ENCODE measurements at places on chromosomes 12 and 14.
A peak's percentile ranks its signal among the peaks of the same experiment; 100 is the strongest.

DNA sequence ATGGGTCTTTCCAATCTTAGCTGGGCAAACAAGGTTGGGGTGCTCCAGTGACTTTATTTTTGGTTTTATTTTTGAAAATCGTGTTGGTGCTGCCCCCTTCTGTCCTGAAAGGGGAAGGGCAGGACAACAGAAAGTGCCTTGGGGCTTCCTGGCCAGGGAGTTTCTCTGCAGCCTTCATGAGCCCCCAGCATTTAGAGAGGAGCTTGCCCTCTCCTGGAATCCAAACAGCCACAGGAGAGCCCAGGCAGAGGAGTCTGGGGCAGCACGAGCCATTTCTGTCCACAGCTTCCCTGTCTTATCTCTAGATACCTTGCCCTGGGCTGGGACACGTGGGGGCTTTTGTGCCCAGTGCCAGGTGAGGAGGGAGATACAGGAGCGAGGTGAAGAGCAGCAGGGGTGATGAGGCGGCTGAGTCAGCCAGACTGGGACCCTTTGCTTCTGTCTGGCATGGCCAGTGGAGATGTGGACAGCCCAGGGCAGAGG is 4.4 kb upstream of the C1RL start:
- no peaks in the 10 kb centered on the region for H3K27me3 ChIP-seq
- no peak overlapping the region for H3K27ac ChIP-seq
- DNase-seq: peak; percentile 27
- no peaks in the 10 kb centered on the region for H3K36me3 ChIP-seq

GRCh38 chr12:121903202-121903601 is 14.6 kb downstream of the PSMD9 start:
- no peaks in the 10 kb centered on the region for H3K27me3 ChIP-seq
- no peak overlapping the region for H3K4me3 ChIP-seq
- no peak overlapping the region for H3K27ac ChIP-seq
- no peaks in the 10 kb centered on the region for H3K4me1 ChIP-seq
- peaks cover 56% of the 10 kb centered on the region for H3K36me3 ChIP-seq

GRCh38 chr12:33560653-33561208 is 121.1 kb upstream of the SYT10 start:
- DNase-seq: no peak
- no peaks in the 10 kb centered on the region for H3K4me1 ChIP-seq
- no peaks in the 10 kb centered on the region for H3K36me3 ChIP-seq
- no peak overlapping the region for H3K4me3 ChIP-seq
- H3K27ac ChIP-seq: no peak overlapping the region

DNA sequence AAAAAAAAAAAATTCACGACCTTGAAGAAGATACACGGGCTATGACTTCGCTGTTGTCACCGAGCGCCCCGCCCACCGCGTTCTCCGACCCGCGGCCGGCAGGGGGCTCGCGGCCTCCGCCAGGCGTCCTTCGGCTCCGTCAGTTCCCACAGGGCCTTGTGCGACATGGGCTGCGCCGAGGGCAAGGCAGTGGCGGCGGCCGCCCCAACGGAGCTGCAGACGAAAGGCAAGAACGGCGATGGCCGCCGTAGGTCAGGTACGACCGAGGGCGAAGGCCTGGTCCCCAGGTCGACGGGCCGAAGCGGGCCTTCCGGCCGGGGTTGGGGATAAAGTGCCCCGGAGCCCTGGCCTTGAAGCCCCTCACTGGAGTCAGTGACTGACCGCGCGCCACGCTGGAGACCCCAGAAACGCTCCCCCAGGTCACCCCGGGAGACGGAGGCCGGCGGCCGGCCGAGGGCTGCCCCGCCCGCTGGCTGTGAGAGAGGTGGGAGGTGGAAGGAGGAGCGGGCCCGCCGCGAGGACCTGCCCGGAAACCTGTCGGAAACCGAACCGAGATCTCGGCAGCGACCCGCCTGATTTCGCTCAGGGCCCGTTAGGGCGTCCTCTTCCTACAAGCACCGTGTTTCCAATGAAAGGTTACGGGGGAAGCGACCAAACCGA is at the start of gene TXNRD1:
Gene TXNRD1, plus strand, starts transcription at position 142 of the 660 bp plus-strand sequence. Its CDS starts 24 bp downstream, at position 166.
- no peaks in the 10 kb centered on the region for H3K36me3 ChIP-seq
- peak within 1 kb of the TSS; percentile 69 for H3K4me3 ChIP-seq
- peak within 1 kb of the TSS; percentile 53 for H3K27ac ChIP-seq

DNA sequence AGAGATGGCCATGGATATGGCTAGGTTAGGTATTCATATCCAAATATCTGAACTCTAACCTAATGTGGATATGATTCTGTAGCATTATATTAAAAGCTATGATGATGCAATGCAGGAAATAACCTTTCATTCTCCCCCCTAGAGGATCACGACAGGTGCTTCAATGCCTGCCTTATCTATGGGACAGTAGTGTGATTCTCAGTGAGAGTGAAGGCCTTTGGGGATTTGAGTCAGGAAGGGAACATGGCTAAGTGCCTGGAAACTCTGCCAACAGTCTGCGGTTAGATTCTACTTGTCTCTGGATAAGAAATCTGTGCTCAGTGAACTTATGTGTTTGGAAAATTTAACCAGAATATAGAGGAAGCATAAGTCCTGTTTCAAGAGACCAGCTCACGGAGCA is 81.8 kb downstream of the SLC38A1 start:
- peaks cover 48% of the 10 kb centered on the region for H3K36me3 ChIP-seq
- H3K27me3 ChIP-seq: no peaks in the 10 kb centered on the region
- H3K27ac ChIP-seq: peak overlapping the region; percentile 10
- H3K4me1 ChIP-seq: no peaks in the 10 kb centered on the region
- H3K4me3 ChIP-seq: no peak overlapping the region

- DNase-seq: no peak
- peaks cover 34% of the 10 kb centered on the region for H3K4me1 ChIP-seq
Measured at GRCh38 chr12:124454735-124455134, 112.7 kb downstream of the NCOR2 start.

DNA sequence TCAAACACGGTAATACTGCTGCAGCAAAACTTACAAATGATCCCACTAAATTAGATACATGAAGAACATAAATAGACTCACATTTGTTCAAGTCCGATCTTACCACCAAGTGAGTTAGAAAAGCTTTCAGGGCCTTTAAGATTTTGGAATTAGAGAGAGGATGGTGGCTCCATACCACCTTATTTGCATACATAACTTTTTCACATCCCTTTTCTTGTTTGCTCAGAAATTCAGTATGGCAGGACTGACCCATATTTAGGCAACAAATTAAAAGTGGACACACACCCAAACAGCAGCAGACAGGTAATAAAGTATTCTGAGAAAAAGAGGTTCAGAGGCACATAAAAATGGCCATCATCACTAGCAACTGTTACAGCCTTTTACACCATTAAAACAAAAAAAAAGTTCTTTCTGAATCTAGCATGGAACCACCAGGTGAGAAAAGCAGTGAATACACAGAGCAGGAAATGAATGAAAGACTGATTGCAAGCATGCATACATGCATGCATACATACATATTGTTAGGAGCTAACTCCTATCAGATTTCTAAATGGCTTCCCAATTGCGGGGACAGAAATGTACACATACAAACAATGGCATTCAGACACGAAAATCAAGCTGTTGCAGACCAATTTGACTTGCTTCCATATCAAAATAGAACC is 23.3 kb downstream of the STXBP6 start:
- H3K27ac ChIP-seq: no peak overlapping the region
- H3K4me3 ChIP-seq: no peak overlapping the region
- no peak for DNase-seq
- H3K27me3 ChIP-seq: no peaks in the 10 kb centered on the region
- no peaks in the 10 kb centered on the region for H3K4me1 ChIP-seq

DNA sequence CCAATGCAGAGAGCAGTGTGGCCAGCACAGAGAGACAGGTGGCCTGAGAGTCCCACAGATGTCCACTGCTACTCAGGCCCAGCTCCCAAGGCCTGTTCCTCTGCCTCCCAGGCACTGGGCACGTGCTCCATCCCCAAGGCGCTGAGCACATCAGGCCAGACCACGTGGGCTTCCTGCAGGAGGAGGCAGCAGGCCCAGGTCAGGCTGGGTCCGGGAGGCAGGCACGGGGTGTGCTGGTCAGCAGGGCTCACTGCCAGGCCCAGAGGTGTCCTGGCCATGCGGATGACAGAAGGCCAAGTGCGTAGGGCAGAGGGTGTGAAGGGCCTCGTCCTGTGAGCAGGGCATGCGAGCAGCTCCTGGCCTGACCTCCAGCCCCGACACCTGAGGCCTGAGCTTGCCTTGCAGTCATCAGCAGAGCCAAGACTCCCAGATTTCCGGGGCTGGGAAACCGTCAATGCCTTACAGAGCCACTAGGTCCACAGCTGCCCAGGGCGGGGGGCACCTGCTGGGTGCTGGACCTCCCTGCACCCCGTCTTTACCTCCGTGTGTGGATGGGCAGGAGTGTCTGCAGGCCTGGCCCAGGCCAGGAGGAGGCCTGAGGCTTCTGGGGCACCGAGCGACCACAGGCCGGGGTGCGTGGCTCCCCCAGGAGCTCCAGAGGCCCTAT is 14.9 kb downstream of the TRMT61A start:
- H3K4me3 ChIP-seq: no peak overlapping the region
- H3K27ac ChIP-seq: no peak overlapping the region
- H3K36me3 ChIP-seq: no peaks in the 10 kb centered on the region
- peaks cover 7% of the 10 kb centered on the region for H3K4me1 ChIP-seq

DNA sequence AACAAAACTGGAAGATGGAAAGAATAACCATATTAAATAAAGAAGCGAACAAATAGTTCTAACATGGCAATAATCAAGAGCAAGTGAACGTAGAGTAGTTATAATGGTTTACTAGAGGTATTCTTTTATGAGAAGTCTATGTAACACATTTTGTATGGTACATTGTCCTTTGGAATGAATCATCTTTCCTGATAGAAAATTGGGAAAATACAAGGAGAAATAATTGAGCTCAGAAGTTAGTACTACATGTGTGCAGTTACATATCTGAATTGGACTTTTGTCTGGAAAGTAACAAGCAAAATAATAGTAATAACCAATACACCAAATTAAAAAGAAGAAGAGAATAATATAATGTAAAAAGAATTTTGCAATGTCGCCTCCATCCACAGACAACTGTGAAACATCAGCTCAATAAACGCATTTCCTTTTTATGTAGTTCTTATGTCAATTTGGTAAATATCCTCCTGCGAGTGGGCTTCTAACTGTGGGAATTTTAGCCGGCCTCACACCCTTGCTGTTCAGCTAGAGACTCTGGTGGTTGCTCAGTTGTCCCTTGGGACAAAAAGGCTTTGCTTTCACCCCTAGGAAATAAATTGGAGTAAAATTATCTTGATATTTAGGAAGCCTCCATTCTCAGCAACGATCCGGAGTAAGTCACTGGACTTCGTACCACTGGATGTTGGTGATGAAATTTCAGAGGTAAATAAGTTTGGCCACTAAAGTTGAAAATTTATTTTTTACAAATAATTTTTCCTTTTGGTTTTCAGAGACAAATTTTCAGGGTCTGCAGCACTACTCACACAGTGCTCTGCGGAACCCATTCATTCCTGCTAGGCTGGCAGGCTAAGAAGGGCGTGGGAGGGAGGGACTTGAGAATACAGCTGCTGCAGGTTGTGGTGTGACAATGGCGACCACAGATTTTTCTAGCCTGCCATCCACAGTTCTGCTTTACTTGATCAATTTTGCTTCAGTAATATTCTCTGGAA is 1.1 kb upstream of the TUBA1A start:
- no peaks in the 10 kb centered on the region for H3K36me3 ChIP-seq
- H3K27me3 ChIP-seq: no peaks in the 10 kb centered on the region
- H3K4me1 ChIP-seq: peaks cover 6% of the 10 kb centered on the region
- peak overlapping the region; percentile 98 for H3K27ac ChIP-seq
- no peak overlapping the region for H3K4me3 ChIP-seq

GRCh38 chr12:89326239-89327040 is 25.9 kb downstream of the DUSP6 start:
- H3K4me1 ChIP-seq: peaks cover 2% of the 10 kb centered on the region
- no peak overlapping the region for H3K27ac ChIP-seq

DNA sequence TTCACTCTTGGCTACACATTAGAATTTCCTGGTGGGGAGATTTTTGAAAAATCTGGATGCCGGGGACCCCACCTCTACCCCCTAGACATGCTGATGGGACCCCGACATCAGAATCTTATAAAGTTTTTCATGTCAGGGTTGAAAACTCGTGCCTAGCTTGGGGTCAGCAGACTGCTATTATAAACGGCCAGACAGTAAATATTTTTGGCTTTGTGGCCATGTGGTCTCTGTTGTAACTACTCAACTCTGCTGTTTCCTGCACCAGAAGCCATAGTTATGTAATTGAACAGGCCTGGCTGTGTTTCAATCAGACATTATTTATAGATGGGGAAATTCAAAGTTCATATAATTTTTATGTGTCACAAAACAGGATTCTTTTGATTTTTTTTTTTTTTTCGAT is 41.6 kb downstream of the ACACB start:
- H3K27me3 ChIP-seq: no peaks in the 10 kb centered on the region
- no peak for DNase-seq
- no peak overlapping the region for H3K27ac ChIP-seq
- H3K4me3 ChIP-seq: no peak overlapping the region
- H3K36me3 ChIP-seq: no peaks in the 10 kb centered on the region

GRCh38 chr12:19206493-19207077 is 77.1 kb downstream of the PLEKHA5 start:
- no peaks in the 10 kb centered on the region for H3K27me3 ChIP-seq
- H3K36me3 ChIP-seq: no peaks in the 10 kb centered on the region
- no peak overlapping the region for H3K27ac ChIP-seq
- no peak for DNase-seq
- H3K4me3 ChIP-seq: no peak overlapping the region

- H3K4me1 ChIP-seq: no peaks in the 10 kb centered on the region
- no peak overlapping the region for H3K27ac ChIP-seq
- no peak overlapping the region for H3K4me3 ChIP-seq
- no peak for DNase-seq
- H3K36me3 ChIP-seq: no peaks in the 10 kb centered on the region
- peaks cover 11% of the 10 kb centered on the region for H3K27me3 ChIP-seq
Measured at GRCh38 chr14:88296351-88296750, 26.7 kb downstream of the KCNK10 start.

DNA sequence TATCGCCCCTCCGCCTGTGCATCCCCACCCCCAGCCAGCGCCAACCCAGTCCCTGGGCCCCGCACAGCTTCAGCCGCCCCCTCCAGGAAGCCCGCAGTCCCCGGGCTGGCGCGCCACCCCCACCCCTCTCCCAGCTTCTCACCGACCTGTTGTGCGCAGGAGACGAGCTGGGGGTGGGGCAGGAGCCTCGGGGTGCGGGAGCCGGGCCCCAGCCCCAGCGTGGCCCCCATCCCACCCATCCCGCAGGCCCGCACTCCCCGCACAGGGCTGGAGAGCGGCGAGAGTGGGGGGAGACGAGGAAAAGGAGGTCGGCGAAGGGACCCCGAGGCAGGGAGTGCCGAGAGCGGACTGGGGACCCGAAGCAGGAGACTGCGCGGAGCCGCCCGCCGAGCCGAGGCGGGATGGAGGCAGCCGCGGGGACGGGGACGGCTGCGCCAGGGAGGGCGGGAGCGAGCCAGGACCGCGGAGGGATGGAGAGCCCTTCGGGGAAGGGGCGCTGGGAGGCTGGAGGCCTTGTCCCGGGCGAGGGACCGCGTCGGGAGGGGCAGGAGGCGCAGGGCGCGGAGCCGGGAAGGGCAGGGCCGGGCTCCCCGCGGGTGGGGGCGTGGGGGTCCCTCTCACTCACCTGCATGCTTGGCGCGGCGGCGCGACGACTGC is 498 bp downstream of the PIANP start:
- DNase-seq: no peak
- H3K4me1 ChIP-seq: peaks cover 23% of the 10 kb centered on the region
- peaks cover 23% of the 10 kb centered on the region for H3K27me3 ChIP-seq
- H3K27ac ChIP-seq: no peak overlapping the region
- no peaks in the 10 kb centered on the region for H3K36me3 ChIP-seq
- peak overlapping the region; percentile 51 for H3K4me3 ChIP-seq
